HFFc6 (cell line): ENCODE measurements at places on chromosomes 13 and 19. TPM values are rescaled to one million over a fixed set of nuclear protein-coding genes. Genes with fewer than 3 reads are reported as not detected.

The GSX1 gene
- total RNA-seq, result not detected in 3 replicates

The TNNI3 gene
- total RNA-seq, result not detected in 2 replicates

- peaks cover 3% of the 10 kb centered on the region for H3K27me3 ChIP-seq
- DNase-seq, result no peak
- H3K4me1 ChIP-seq, result no peaks in the 10 kb centered on the region
- no peak overlapping the region for H3K4me3 ChIP-seq
Measured at GRCh38 chr13:96963786-96964475, 30.3 kb downstream of the OXGR1 start.

GRCh38 chr13:96772426-96772825, 221.8 kb downstream of the OXGR1 start:
- no peaks in the 10 kb centered on the region for H3K36me3 ChIP-seq
- no peak overlapping the region for H3K27ac ChIP-seq
- no peaks in the 10 kb centered on the region; the same call in 1 of the 2 replicates for H3K27me3 ChIP-seq
- no peak overlapping the region for H3K4me3 ChIP-seq
- no peaks in the 10 kb centered on the region for H3K4me1 ChIP-seq
